ENCODE measurements at places on chromosomes 7 and 10.

DNA sequence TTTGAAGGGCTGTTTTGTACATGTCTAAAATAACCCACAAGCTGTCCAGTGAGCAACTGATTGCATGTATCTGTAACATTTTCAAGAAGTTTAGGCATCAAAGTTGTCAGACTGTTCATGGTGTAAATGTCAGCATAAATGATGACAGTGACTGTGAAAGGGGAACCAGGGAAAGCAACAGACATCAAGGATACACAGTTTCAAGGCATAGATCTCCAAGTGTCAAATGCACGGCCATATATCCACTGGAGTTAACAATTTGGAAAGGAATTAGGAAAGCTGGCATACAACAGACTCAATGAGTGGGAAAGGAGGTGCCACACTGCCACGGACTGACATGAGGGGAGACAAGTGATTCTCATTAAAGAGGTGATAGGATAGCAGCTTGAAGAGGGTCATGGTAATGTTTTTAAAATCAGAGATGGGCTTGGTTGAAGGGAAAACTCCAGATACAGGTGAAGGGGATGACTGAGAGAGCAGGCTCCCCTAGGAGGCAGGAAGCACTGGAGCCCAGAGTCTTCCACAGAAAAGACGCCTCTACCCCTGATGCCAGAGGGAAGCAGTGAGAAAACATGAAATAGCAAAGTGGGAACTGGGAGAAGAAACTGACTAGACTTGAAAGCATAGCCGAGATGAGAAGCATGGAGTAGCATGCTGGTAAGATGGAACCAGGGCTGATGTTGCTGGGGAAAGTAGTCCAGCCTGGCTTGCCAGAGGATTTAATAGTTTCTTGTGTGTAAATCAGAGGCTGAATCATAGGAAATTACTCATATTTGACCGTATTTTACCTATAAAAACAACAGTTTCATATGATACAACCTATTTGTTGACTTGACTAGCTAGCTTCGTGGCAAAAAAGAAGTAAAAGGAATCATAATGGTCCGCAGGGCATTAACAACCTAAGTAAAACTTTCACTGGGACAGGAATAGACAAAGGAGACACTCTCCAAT, 18.6 kb downstream of the NSMCE4A start:
- DNase-seq, result no peak

GRCh38 chr10:99906470-99906869, 103.3 kb downstream of the DNMBP start:
- DNase-seq, result no peak

- DNase-seq, result no peak
These were observed 196.4 kb downstream of the GFRA1 start for GRCh38 chr10:116076621-116077020.

- DNase-seq, result no peak
These were observed 101.2 kb upstream of the PARD3 start for GRCh38 chr10:34916314-34916713.

DNA sequence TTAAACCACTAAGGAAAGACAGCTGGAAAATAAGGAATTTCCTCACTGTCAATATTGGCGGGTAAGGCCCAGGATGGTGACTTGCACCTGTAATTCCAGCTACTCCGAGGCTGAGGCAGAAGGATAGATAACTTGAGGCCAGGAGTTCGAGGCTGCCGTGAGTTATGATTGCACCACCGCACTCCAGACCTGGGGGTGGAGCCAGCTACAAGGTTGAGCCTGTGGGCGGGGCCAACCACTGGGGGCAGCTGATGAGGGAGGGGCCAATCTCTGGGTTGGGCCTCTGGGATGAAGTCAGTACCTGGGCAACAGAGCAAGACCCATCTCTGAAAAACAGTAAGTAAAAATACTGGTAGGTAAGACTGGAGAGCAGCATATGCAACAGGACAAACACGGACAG, 80.1 kb upstream of the ADO start:
- no peak for DNase-seq

- DNase-seq, result no peak
These were observed 3.6 kb downstream of the FAM53B start for GRCh38 chr10:124740369-124741280.

DNA sequence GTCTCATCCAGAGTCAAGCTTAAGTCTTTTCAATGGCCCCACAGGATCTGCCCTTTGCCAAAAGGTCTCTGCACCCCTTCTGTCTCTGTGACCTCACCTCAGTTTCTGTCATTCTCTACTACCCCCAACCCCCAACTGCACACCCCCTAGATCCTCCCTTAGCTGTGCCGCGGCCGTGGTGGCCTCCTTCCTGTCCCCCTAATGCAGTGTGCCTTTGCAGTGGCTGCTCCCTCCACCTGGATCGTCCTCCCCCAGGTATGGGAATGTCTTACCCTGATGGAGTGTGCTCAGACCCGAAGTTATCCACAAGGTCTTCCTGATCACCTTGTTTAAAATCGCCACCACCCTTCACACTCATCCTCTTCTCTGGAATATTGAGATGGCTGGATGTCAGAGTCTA, 9.6 kb downstream of the FGF8 start:
- DNase-seq, result no peak

DNA sequence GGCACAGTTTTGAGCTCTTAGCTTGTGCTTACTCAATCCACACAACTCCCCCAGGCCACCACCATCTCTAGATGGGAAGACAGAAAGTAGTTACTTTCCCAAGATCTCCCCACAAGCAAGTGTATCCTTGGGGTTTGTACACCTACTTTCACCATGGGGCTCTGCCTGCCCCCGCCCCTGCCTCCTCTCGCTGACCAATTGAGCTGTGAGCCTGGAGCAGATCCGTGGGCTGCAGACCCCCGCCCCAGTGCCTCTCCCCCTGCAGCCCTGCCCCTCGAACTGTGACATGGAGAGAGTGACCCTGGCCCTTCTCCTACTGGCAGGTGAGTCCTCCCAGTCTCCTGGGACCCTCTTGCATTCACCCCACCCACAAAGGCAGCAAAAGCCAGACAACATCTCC, 2.0 kb downstream of the FXYD4 start:
- DNase-seq, result no peak

- no peak for DNase-seq
These were observed 13.5 kb downstream of the PPIF start for GRCh38 chr10:79360499-79361342.

GRCh38 chr10:71648933-71649320, 70.7 kb downstream of the C10orf105 start:
- DNase-seq, result no peak

GRCh38 chr10:29725133-29725720, 90.5 kb upstream of the SVIL start:
- DNase-seq, result no peak
